ENCODE measurements at places on chromosomes 12 and 14.

GRCh38 chr14:81208489-81208888 lies 12.3 kb downstream of the GTF2A1 start:
- no peak for DNase-seq

- peak; percentile 73 for DNase-seq
These were observed 33.0 kb downstream of the HIGD1C start for GRCh38 chr12:50985322-50985721.

- DNase-seq: no peak
These were observed 85.3 kb upstream of the PAWR start for GRCh38 chr12:79776111-79776510.

GRCh38 chr12:78918268-78918667 lies 53.7 kb downstream of the SYT1 start:
- no peak for DNase-seq

DNA sequence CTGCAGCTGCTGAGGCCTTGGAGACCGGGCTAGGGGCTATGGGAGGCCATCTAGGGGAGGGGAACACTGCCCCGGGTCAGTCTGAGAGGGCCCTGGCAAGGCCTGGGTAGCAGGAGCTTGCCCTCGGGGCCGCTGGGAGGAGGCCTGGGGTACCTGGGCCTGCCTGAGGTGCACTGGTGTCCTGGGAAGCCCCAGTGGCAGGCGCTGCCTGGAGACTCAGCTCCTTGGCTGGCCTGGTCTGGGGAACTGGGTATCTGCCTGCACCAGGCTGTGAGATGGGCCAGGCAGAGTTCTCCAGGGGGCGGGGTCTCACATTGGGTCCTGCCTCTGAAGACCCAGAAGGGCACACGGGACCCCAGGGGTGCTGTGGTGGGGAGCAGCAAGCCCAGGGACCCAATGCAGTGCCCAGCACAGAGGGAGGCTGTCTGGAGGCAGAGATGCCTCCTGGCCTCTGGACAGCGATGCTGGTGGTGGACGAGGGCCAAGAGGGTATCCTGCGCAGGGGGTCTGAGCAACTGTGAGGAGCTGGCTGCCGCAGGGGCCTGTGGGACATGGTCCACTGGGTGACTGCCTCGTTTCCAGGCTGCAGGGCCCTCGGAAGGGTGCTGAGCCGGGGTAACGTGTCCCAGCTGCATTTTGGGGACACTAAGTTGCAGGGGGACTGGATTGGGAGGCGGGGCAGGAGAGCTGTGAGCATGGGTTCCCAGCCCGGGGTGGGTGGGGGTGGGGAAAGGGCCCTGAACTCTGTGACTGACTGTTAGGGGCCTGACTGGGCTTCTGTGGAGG lies 7.4 kb upstream of the MTA1 start:
- no peak for DNase-seq

GRCh38 chr12:117047810-117048584 lies 51.2 kb downstream of the TESC start:
- DNase-seq: no peak

- DNase-seq: no peak
These were observed 181.2 kb upstream of the NRXN3 start for GRCh38 chr14:77988970-77989369.

- no peak for DNase-seq
These were observed 2.1 kb downstream of the SOX5 start for GRCh38 chr12:23947395-23947794.

- no peak for DNase-seq
These were observed 74.6 kb downstream of the TMEM121 start for GRCh38 chr14:105600939-105601359.

DNA sequence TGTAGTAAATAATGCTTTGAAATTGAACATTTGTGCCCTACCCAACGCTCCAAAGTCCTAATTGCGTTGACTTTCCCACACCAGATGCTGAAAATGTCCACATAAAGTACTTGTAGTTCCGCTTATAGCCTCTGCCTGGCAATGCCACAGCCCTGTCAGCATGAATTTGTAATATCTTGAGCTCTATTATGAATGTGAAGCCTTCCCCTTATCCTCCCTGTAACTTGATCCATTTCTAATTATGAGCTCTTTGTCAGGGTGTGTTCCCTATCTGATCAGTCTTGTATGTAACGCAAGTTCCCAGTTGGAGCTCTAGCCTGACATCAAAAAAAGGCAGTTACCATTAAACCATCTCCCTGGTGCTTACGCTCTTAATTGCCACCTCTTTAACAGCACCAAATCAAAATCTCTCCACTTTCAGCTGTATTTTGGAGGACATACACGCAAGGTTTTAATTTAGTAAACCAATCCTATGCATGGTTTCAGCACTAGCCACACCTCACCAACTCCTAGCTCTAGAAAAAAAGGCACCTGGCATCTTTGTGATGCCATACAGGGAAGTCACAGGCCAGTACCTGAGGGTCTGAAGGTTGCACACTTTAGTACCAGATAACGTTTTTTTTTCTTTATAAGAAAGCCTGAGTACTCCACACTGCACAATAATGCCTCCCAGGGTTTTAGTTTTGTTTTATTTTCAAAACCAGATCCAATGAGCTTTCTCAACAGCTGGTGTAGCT lies 69.3 kb downstream of the EEA1 start:
- DNase-seq: no peak

DNA sequence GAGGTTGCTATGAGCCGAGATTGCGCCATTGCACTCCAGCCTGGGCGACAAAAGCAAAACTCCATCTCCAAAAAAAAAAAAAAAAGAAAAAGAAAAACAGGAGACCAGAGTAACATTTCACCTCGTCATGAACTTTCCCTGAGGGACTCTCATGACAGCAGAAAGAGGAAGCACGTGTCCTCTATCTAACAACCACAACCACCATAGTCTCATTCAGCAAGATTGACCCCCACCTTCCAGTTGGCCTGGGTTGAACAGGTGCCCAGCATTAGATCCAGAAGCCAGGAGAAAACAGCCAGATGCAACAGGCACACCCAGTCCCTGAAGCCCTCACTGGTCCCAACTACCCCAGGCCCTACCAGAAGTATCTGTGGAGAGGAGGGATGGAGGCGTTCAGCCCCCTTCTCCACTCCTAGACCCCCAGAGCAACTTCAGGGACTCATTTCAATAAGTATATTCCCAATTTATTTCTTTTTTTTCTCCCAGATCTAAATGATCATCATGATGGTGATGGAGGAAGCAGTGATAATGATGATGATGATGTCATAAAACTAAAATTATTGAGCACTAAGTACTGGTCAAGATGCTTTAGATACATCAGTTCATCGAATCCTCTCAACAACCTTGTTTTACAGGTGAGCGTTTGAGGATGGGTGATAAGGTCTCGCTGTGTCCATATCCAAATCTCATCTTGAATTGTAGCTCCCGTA lies 235.0 kb downstream of the EFCAB11 start:
- DNase-seq: no peak

GRCh38 chr12:66052988-66053615 lies 77.4 kb downstream of the LLPH start:
- DNase-seq: no peak

DNA sequence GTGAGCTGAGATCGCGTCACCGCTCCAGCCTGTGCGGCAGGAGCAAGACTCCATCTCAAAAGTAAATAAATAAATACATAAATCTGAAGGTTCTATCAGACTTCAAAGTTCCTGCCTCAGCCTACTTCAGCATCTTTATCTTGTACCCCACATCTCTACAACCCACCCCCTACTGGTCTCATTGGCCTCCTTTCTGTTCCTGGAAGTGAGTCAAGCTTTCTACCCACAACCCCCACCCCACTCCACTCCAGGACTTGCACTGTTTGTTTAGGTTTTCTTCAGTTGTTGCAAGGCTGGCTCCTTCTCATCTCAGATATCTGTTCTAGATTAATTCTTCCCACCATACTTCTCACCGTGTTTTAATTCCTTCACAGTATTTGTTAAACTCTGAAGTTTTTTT lies 714 bp upstream of the PSMC6 start:
- DNase-seq: no peak

- DNase-seq: no peak
These were observed 179.1 kb upstream of the OTX2 start for GRCh38 chr14:56989359-56989758.

GRCh38 chr14:34931206-34931605 lies 51.6 kb upstream of the SRP54 start:
- DNase-seq: no peak

GRCh38 chr12:77609016-77609415 lies 221.7 kb upstream of the NAV3 start:
- no peak for DNase-seq

DNA sequence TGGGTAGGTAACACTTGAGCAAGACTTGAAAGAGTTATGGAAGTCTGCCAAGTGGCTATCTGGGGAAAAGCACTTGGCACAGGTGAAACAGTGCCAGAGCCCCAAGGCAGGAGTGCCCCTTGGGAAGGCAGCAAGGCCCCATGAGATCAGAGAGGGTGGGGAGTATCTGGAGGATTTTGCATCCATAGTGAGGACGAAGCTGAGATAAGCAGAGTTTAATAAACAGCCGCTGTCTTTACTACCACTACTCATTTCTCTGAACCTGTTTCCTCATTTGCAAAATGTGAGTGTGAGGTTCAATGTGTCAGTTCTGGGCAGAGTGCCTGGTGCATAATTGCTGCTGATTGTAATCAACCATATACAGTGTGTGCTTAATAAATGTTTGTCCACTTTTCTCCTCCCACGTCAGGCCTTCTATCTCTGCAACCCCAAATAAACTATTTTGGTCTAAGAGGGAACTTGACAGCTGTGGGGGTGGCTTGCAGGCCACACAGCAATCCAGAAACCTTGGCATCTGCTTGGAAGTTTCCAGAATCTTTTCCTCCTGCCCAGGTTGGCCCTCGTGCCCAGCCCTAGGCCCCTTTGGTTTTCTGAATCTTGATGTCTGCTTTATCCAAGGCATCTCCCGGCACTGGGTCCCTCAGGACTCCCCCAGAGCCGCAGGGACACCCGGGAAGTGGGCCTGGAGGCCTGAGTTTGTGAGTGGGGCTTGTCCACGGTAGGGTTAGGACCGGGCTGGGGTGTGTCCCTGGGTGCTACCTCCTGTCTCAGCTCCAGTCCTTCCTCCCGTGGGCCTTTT lies 4.5 kb downstream of the ABCB9 start:
- no peak for DNase-seq

- peak; percentile 26 for DNase-seq
These were observed 239.7 kb downstream of the TRHDE start for GRCh38 chr12:72511906-72512305.

DNA sequence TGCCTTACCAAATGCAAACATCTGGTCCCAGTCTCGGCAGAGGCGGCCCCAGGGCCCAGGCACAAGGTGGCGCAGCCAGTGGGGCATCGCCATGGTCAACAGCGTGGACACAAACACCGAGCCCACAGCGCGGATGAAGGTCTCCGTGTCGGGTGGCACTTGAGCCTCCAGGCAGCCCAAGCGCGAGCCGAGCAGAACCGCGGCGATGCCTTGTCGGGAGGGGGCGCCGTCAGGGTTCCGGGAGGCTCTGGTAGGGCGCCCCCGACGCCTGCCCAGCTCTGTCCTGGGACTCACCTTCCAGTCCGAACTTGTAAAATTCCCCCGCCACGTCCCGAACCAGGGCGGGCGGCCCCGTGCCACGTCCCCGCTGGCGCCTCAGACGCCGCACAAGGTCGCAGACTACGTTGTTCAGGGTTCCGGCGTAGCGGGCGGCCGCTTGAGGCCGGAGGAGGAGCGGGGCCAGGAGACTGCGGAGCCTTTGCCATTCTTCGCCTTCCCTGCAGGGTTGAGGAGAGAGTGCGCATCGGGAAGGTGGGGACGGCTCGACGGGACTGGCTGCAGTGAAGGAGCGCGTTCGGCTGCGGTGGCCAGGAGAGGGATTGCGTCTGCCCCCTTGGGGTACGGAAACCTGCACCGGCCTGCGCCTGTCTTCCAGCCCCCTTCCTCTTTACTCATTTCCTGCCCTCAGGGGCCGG lies 1.7 kb downstream of the CYP27B1 start:
- DNase-seq: no peak

GRCh38 chr14:102925646-102926045 lies 3.2 kb downstream of the AMN start:
- DNase-seq: no peak

GRCh38 chr12:109436188-109436560 lies 40.9 kb downstream of the KCTD10 start:
- no peak for DNase-seq

- no peak for DNase-seq
These were observed 67.7 kb downstream of the PRKCH start for GRCh38 chr14:61388976-61389576.

DNA sequence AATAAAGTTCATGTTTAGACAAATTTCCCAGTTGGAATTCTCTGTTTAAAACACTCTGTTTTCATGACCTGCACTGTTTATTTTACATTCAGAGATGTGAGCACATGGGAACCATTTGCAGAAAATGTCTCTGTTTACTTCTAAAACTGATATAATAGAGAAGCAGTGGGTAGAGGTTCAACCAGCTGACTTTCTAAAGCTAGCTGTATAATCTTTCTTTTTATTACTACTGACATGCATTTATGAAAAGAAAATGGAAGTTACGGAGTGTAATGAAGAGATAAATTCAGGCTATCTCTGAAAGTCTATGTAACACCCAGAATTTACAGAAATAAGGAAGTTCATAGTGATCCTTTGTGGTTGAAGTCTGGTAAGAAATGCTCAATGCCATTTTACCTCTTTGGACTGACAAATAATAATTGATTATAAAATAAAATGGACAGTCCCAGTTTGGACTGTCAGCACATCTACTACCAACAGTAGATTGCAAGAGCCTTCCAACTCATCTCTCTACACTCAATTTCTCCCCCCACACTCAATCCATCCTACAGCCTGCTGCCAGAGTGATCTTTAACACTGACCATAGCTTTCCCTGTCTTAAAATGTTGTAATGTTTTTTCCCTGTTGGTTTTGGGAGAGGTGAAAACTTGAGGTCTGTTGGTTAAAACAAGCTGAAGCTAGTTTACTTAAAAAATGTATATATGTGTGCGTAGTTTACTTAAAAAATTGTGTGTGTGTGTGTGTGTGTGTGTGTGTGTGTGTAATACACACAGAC lies 137.4 kb downstream of the AEBP2 start:
- DNase-seq: peak; percentile 52

DNA sequence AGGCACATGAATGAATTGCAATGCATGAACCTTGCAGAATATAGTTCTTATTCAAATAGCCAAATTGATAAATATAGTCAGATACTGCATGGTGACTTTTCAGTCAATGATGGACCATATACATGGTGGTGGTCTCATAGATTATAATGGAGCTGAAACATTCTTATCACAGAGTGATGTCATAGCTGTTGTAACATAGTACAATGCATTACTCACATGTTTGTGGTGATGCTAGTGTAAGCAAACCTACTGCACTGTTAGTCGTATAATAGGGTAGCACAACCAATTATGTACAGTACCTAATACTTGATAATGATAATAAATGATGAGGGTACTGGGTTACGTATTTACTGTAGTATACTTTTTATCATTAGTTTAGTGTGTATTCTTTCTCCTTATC lies 280.3 kb downstream of the BCAT1 start:
- DNase-seq: no peak

All from muscle of back (tissue), 13 donors.